ENCODE measurements at places on chromosomes 7 and 10. TPM values are rescaled to one million over a fixed set of nuclear protein-coding genes. Genes with fewer than 3 reads are reported as not detected.

DNA sequence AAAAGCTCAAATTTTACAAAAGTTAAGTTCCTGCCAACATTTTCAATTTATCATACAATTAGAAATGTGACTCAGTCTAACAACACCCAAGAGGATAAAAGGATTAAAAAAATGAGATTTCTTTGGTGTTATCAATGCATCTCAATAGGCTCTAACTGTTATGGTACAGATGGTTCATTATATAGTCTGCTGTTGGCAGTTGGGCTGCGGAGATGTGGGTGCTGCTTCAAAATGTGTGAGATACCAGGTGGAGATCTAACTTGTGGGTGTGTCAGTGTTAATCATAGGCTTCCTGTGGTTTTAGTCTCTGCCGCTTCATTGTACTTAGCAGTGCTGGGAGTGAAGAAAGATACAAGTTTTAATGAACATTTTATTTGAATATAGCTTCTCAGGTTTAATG, 231.2 kb downstream of the EXOC4 start:
- peak; percentile 68 for DNase-seq

DNA sequence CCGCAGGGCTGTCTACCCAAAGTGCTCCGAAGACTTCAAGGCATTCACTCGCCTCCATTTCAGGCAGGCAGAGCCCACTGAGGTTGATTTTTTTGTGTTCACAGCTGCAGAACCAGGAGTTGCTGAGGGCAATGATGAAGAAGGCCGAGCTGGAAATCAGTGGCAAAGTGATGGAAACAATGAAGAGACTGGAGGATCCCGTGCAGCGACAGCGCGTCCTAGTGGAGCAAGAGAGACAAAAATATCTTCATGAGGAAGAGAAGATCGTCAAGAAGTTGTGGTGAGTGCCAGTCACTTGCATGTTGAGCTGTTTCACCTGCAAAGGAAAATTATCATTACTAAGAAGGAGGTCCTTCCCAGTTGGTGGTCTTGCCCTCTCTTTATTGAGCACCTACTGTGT, 210.5 kb downstream of the ARHGAP21 start:
- DNase-seq = peak; percentile 13

DNA sequence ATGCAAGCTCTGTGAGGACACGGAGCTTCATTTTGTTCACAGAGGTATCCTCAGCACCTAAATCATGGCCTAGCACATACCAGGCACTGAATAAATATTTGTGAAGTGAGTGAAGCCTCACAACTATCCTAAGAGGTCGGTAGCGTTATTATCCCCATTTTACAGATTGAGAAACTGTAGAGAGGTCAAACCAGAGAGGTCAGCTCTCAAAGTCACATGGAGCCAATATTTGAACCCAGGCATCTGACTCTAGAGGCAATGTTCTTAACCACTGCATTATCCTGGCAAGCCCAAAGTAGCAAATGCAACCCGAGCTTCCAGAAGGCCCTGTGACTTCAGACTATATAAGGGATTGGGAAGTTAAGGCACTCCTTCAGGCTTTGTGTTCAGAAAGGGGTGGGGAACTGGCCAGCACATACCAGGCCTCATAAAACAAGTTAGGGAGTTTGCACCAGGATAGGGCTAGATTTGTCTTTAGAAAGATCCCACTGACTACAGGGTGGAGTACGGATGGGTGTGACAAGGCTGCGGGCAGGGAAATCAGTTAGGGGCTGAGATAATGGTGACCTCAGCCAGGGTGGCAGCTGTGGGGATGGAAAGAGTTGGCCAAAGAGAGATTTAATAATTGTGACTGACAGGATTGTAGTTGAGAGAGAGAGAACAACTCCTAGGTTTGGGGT, 101.4 kb downstream of the TBXAS1 start:
- no peak for DNase-seq

GRCh38 chr10:84783909-84784308, 455.5 kb downstream of the CCSER2 start:
- DNase-seq = no peak

DNA sequence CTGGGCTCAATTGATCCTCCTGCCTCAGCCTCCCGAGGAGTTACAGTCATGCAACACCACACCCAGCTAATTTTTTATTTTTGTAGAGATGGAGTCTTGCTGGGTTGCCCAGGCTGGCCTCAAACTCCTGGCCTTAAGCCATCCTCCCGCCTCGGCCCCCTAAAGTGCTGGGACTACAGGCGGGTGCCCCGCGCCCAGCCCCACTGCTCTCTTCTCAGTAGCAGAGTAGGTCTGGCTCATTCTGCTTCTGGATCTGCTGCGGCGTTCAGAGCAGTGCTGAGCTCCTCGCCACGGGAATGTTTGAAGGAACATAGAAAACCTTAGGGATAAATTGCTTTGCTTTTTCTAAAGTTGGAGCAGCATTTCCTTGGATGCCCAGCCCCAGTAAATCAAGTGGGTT, 27.4 kb downstream of the WIPI2 start:
- DNase-seq = no peak

- no peak for DNase-seq
Measured at GRCh38 chr10:27258838-27259812, 18.5 kb upstream of the ACBD5 start.

GRCh38 chr7:134071355-134072331, 55.5 kb upstream of the LRGUK start:
- DNase-seq = no peak

- DNase-seq = peak; percentile 42
Measured at GRCh38 chr7:80533287-80533686, 21.4 kb upstream of the GNAT3 start.

- DNase-seq = no peak
Measured at GRCh38 chr7:96532428-96532935, 177.2 kb downstream of the SEM1 start.

GRCh38 chr10:71088054-71088453, 124.3 kb upstream of the UNC5B start:
- DNase-seq = peak; percentile 81

GRCh38 chr10:44976352-44977198, 2.0 kb downstream of the DEPP1 start:
- DNase-seq = no peak

DNA sequence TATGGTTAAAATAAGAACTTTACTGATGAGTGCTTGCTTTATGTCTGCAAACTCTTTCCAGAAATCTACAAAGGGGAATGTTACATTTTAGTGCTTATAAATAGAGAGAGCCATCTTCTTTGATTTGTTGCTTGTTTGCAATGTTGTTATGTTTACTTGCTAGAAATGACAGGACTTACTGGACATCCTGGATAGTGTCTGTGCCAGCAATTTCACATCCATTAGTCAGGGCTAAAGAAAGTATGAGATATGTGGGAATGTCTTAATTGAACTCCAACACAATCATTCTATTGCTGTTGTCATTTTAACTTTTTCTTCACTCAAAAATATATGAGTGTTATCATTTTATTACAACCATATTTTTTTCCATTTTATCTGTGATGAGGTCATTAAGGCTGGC, 453.2 kb downstream of the TNS3 start:
- DNase-seq = no peak

- no peak for DNase-seq
Measured at GRCh38 chr10:29621161-29621560, 13.6 kb downstream of the SVIL start.

GRCh38 chr7:122298131-122298530, 6.4 kb downstream of the FEZF1 start:
- no peak for DNase-seq

DNA sequence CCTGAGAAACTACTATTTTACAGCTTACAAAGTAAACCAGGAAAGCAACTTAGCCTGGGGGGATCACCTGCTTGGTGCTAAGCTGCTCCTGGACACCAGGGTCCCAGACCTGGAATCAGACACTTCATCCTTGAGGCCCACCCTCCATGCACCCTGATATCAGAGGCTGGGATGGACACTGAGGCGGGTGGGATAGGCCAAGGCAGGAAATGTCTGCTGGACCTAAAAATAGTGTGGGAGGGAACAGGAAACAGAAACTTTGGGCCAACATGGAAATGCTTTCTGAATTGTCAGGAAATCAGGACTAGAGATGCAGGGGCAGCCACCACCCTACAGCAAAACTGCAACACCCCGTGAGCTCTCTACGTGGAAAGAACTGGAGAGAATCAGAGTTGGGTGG, 101.5 kb upstream of the PODXL start:
- no peak for DNase-seq

DNA sequence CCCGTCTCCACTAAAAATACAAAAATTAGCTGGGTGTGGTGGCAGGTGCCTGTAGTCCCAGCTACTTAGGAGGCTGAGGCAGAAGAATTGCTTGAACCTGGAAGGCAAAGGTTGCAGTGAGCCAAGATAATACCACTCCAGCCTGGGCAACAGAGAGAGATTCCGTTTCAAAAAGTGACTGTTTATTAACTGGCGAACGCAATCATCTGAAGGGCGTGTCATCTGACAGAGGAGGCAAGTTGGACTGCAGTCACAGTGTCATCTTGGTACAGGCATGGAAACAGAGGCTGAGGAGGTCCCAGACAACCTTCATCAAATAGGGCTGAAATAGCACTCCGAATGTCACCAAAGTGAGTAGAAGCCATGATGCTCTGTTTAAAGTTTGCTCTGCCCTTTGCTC, 75.3 kb upstream of the NFE2L3 start:
- no peak for DNase-seq

- DNase-seq = no peak
Measured at GRCh38 chr7:132604121-132604520, 27.9 kb upstream of the PLXNA4 start.

DNA sequence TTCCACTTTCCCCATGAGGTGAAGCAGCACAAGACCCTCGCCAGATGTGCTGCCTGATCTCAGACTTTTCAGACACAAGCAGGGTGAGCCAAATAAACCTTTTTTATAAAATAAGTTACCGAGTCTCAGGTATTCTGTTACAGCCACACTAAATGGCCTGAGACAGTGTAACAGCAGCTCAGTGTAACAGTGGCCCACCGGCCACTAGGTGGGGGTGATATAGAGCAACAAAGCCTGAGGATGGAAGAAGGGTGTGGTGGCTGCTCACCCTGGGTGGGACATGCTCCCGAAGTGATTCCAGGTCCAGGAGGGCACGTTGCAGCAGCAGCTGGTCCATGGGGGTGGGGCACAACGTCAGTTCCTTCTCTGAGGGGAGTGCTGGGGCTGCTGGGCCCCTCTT, 44.6 kb downstream of the BMS1 start:
- DNase-seq = no peak

GRCh38 chr10:19164461-19164860, 115.9 kb downstream of the MALRD1 start:
- no peak for DNase-seq

GRCh38 chr10:133520193-133520738, 6.9 kb upstream of the CYP2E1 start:
- no peak for DNase-seq

GRCh38 chr7:4271716-4272015, 410.4 kb upstream of the FOXK1 start:
- DNase-seq = no peak

DNA sequence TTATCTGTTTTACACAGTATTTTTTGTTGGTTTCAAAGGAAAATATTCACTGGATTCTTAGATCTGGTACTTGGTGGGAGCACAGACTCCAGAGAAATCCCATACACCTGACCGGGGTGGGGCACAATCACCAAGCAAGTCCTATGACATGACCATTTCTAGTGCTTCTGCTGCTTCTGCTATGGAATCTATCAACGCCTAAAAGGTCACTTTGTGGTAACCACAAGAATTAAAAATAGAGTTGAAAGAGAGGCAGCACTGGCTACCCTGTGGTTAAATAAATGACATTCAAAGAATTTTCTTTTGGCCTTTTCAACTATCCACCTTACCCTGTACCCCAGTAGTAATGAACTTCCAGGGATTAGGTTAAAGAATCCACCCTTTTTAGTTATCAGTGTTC, 329.9 kb upstream of the VWC2 start:
- no peak for DNase-seq

- DNase-seq = no peak
Measured at GRCh38 chr7:311796-312195, 21.8 kb downstream of the FOXL3 start.

GRCh38 chr7:130228840-130229502, 21.3 kb downstream of the SSMEM1 start:
- no peak for DNase-seq

GRCh38 chr7:49159536-49159935, 235.2 kb downstream of the CDC14C start:
- DNase-seq = no peak

- DNase-seq = no peak
Measured at GRCh38 chr10:124142006-124142739, 48.8 kb upstream of the CHST15 start.

FBXO24 gene
- 0.52 TPM for total RNA-seq

SLC26A3 gene
- not detected for total RNA-seq

MLLT10 gene
- 46.9 TPM for total RNA-seq

FAM241B gene
- total RNA-seq = 4.4 TPM

TCERG1L gene
- total RNA-seq = 1.9 TPM

SORBS1 gene
- total RNA-seq = 5.1 TPM

TAS2R41 gene
- total RNA-seq = not detected

KNDC1 gene
- 2.6 TPM for total RNA-seq

Data from astrocyte (in vitro differentiated cells and primary cell).